ENCODE measurements at places on chromosomes 12 and 14. TPM values are rescaled to one million over a fixed set of nuclear protein-coding genes. Genes with fewer than 3 reads are reported as not detected.

The DPF3 gene
- total RNA-seq = 2.1 TPM

DNA sequence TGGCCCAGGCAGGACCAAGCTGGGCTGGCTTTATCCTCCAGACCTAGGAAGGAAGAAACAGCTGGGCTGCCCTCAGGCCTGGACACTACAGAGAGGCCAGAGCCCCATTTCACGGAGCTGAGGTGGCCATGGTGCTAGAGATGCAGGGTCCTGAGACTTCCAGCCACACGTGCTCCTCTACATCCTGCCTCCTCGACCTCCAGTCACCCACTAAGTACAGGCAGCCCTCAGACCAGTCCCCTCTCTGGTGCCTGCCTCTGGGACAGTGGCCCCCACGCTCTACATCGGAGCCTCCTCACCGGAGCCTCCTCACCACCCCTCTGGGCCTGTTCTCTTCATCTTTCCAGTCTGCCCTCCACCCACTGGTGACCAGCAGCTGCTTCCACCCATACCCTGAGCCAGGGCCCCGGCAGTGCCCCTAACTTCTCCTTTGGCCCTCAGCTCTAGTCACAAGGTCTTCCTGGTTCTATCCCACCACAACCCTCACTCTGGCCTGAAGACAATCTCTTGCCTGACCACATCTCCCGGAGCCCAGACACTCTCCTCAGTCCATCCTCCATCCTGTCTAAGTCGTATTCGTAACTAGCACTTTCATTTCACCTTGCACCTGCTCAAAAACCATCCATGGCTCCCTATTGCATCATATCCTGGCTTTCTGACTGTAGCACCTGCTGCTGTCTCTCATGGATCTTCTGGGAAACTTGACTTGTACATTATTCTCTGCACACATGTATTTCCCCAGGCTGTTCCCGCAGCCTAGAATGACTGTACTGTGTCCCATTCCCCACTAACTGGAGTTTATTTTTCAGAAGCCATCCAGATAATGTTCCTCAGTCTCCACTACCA, 43.9 kb downstream of the DIO3 start:
- DNase-seq = peak; percentile 27

DNA sequence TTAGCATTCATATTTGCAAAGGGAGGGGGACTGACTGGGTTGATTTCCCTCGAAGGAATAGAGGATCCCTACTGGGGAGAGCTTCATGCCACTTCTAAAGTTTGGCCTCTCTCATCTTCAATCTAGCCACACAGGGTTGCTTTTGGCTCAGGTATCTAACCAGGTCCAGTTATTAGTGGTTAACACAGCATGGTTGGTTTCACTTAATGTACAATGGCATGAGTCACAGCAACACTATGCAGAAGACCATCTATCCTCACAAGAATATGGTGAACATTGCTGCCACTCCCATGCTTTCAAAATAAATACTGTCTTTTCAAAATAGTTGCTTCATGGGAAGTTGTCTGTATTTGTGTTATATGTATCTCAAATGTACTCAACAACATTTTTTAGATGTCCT, 6.6 kb upstream of the RAB3IP start:
- peak; percentile 14 for DNase-seq

- no peak for DNase-seq
Measured at GRCh38 chr12:20187456-20187855, 180.9 kb upstream of the PDE3A start.

The TSPAN31 gene
- total RNA-seq = 571 TPM

- DNase-seq = no peak
Measured at GRCh38 chr14:80956922-80957321, 1.5 kb downstream of the TSHR start.

DNA sequence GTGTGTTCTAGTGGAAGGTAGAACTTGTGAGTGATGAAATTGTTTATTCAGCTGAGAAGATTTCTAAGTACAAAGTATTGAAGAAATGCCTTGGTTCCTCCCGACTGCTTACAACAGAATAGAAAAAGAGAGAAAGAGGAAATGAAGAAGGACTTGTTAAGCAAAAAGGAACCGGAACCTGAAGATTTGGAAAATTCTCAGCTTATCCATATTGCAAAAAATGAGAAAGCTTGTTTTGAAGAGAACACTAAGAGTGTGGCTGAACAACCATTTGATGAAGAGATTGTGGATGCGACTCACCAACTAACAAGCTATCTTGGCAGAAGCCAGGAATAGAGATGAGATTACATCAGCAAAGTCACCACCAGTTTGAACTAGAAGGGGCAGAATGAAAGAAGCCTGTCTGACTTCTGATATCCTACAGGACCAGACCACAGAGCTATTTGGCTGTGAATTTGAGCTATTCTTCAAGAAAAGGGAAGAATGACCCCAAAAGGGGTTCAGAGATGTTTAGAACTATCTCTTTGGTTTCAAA, 15.1 kb downstream of the NDUFA9 start:
- peak; percentile 14 for DNase-seq

GRCh38 chr12:7129287-7129871, 690 bp upstream of the RBP5 start:
- DNase-seq = no peak

DNA sequence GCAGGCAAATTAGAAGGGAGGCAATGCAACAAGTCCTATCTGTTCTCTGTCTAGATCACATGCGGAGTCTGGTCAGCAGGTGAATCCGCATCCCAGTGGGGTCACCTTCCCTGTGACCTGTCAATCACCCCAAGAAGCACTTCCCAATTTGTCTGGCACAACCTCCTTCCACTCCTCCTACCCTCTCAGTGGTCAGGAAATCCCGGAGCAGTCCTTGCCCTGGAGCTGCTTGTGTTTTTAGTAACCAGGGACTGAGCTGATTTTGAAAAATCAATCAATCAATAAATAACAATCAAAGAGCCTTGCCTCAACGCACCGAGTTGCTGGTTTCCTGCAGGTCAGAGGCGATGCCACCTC, 572 bp upstream of the ACSS3 start:
- no peak for DNase-seq

The LRRK2 gene
- total RNA-seq = 0.11 TPM

DNA sequence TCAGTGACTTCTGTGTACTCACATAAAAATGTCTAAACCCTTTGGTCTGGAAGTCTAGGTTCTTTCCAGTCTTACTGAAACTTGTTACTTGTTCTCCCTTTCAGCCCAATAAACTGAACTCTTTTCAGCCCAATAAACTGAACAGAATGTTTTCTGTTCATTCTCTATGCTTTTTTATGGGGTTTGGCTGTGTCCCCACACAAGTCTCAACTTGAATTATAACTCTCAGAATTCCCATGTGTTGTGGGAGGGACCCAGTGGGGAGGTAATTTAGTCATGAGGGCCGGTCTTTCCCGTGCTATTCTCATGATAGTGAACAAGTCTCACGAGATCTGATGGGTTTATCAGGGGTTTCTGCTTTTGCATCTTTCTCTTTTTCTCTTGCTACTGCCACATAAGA, 15.0 kb upstream of the NEDD1 start:
- DNase-seq = no peak

DNA sequence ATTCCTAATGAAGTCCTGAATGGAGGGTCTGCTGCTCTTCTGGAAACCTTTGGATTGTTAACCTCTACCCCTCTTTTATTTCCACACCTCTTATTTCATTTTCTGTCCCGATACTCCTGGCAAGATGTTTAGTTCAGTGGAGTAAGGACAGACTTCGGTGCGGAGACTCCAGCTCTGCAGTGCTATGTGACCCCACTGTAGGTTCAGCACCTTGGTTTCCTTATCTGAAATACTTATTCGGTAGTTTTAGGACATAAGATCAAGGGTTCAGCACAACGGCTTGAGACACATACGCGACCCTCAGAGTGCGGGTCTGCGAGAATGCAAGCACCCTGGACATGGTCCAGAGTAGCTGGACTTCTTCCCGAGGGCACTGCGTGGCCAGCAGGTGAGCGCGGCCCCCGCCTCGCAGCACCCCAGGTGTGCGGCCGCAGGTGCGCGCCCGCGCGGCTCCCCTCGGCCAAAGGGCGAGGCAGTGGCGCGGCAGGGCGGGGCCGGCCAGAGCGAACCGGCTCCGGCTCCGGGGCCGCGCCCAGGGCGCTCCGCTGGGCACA, 465 bp upstream of the FGD4 start:
- no peak for DNase-seq

The TMTC1 gene
- not detected for total RNA-seq

DNA sequence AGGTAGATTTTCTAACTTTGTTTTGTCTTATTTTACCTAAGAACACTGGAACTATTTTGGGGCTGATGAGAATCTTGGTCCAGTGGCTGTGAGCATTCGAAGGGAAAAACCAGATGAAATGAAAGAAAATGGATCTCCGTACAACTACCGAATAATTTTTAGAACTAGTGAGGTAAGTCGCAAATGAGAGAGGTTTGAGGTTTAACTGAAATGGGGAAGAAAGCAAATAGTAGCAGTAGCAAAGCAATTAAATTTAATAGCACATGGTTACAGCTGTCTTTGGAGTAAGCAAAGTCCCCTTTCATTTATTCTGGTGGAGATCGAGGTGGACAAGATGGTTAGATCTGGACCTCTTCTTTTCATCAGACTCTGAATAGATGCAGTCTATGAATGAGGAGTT, 313.5 kb upstream of the RGS6 start:
- DNase-seq = no peak
